ENCODE measurements at places on chromosomes 4 and X.

- DNase-seq = no peak
These were observed 18.9 kb downstream of the TMPRSS11E start for GRCh38 chr4:68466185-68466584.

- no peak for DNase-seq
These were observed 126.3 kb downstream of the ATG4A start for GRCh38 chrX:108217876-108218275.

GRCh38 chr4:24856586-24856985 is 56.3 kb downstream of the CCDC149 start:
- DNase-seq = no peak

DNA sequence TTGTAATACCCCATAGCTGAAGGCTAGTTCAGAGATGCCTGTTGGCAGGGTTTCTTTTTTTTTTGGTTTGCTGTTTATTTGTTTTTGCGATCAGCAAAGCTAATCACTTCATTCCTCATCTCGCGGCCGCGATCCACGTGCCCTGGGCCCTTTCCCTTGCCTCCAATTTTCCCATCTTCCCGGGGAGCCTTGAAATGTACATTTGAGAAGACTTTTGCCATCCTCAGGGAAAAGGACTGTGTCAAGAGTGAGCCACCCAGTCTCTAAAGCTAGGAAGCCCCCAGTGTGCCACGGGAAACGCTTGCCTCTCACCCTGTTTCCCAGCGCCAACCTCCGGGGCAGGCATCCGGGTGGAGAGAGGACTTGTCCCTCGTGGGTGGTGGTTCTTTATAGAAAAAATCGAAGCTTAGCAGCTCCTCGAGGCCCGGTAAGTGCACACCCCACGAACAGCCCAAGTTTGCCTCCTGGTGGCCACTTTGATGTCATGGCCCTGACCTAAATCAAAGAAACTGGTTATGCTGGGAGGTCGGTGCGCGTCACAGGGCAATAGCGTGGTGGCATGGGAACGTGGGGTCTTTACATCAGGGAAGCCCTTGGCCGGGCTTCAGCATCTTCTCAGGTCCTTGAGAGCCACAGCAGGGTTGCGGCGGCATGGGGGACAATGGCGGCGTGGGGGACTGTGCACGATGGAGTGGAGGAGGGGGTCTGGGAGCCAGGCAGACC is 42.0 kb downstream of the MAP7D3 start:
- DNase-seq = no peak

- DNase-seq = no peak
These were observed 40.2 kb downstream of the PJA1 start for GRCh38 chrX:69125094-69125493.

DNA sequence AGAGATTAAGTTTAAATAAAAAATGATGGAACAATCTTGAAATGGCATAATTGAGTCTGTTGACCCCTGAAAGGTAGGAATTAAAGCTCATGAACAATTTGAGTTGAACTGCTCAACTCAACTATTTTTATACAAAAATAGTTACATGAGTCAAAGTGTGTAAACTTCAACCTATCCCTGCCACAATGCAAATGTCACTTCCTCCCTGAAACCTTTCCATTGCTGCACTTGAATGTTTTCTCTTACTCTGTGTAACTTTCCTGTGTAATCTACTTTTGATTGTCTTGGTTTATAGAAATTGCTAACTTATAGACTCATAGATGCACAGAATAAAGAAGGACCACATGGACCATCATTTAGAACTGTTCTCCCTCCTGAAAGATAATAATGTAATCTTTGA is 218.5 kb downstream of the GBA3 start:
- no peak for DNase-seq

- DNase-seq = no peak
These were observed 91.2 kb downstream of the LRP2BP start for GRCh38 chr4:185304541-185304940.

- no peak for DNase-seq
These were observed 36.2 kb downstream of the KDM5C start for GRCh38 chrX:53188763-53189162.

DNA sequence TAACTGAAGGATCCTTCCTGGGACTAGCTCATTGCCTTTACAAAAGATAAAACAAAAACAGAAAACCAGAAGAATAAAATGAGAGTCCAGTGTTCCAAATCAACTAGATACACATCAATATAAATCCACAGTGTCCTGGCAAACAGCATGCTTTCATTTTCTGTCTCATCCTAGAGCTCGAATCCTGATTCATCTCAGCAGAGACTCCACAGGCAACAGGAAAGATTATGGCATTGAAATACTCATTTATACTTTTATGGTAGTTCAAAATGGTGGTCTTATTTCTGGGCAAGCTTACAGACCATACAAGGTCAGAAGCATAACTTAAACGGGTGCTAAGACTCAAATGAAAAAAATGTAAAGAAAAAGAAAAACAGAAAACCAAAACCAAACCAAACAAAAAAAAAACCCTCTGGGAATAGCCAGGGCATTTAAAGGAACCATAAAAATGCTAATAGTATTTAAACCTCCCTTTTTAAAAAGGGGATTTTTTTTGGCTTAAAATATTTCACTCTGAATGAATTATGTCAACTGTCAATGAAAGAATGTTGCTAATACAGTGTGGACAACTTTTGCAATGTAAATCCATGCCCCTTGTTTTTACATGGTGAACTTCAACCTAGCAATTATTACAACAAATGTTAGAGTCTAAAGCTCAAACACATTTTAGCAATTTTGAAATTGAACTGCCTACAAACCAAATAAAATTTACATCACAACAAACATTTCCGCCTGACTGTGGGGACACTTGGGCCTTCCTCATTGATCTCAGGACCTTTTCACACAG is 57.9 kb downstream of the GPR101 start:
- DNase-seq = no peak

DNA sequence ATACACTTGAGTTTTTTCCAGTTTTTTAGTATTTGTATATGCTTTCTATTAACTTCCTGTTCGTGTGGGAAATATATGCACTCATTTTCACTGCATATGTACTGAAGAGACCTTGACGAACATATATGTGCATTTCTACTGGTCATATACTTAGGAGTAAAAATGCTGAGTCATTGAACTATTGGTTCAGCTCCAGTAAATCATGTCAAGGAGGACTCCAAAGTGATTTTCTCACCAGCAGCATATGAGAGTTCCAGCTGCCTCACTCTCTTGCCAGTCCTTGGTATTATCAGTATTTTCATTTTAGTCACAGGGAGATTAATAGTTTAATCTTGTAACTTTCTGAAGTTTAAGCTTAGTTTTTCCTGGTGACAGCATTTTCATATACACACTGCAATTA is 2750.2 kb downstream of the ARAP2 start:
- DNase-seq = no peak

GRCh38 chrX:123186801-123187200 is 2.7 kb downstream of the GRIA3 start:
- DNase-seq = no peak

- DNase-seq = no peak
These were observed at the start of gene TRIM2 for GRCh38 chr4:153204247-153204671. TRIM2 (plus strand) TSS chr4:153204443; CDS start chr4:153204531, 88 bp downstream.

GRCh38 chrX:940691-941090 is 271.8 kb downstream of the CRLF2 start:
- DNase-seq = no peak

DNA sequence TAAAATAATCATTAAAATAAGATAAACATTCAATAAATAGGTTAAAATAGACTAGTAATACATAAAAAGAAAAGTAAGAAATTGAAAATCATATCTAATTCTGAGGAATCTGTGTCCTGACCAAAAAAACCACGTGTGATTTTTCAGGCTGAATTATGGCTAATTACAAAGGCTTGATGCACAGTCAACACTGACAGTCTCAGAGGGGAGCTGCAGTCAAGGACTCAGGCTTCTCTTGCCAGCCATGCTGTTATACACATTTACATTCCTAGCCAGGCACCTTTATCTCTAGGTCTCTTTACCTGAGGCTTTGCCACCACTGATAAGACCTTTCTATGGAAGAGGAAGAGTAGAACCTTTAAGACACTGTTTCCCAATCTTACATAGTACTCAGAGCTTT is 1737.7 kb upstream of the PCDH10 start:
- DNase-seq = no peak

GRCh38 chrX:11579636-11580600 is 85.8 kb downstream of the ARHGAP6 start:
- DNase-seq = no peak

DNA sequence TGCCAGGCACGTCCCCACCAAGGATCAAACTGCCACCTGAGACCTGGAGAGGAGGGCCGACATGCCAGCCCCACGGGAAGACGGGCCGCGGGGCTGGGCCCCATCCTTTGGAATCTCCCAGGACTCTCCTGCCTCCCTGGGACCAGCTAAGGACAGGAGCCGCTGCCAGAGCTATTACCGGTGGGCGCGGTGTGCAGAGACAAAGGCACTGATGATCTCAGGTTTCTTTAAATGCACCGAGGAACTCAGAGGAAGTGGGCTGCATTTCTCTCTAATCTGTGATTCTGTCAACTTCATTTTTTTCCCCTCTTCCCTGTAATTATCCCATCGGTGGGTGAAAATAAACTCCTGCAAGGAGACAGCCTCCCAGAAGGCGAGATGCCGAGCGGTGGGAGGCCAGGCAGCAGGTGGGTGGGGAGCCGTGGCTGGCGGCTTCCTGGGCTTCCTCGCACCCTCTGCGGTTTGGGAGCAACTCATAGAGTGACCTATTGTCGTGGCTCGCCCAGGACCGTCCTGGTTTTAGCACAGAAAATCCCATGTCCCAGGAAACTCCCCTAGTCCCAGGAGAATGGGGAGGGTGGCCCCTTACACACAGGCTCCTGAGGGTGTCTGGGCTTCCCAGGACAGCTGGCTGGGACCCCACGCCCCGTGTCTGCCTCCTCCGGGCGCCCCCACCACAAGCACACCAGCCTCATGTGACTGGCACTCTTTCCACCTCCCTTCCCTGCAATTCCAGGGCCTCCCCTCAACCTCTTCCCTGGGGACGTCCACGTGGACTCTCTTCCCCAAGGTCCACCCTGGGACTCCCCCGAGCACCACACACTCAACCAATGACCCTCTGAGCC is 62.3 kb upstream of the ADRA2C start:
- DNase-seq = no peak

DNA sequence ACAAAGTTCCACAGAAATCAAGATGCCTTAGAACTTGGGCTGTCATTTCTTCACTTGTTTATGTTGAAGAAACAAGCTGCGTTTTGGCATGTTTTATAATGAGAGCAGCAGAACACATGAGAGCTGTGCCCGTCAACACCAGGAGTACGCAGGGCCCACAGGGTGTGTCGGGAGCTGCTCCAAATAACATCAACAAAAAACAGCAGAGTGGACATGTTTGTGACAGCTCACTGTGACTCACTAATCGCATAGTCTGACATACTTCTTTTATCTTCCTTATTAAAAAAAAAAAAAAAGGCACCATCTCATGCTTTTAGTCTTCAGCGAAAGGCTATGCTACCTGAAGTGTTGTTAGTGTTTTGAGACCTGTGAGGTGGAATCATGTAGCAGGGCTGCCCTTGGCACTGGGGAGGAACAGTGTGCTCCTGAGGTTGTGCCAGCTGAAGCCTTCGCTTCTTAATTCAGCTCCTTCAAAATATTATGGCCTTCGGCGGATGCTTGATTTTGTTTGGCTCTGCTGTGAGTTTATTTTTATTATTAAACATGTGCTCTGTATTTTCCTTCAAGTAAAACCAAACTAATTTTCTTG is 32.8 kb downstream of the FHDC1 start:
- DNase-seq = no peak

DNA sequence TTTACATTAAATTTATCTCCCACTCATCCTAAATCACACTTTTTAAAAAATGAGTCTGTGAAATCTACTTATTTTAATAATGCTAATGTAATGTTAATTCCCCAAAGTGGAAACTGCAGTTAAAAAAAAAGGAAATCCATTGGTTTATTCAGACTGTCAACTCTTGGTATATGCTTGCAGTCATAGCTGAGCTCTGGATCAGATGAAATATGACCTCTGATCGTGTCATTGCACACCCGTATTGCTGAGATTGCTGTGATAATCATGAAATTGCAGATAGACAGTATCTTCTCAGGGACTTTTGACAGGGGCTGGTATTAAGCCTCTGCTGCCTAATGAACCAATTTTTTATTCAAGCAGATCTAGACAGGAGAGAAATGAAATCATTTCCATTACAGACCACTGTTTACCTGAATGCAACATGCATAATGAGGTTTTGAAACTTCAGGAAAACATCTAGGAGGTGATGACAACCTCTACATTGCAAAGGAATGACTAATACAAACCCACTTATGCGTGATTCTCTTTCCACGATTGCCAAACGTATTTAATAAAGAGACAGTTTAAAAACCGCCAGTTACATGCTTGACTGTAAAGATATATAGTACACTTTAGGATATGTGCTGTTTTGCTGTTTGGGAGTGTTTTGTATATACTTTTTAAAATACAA is 138.3 kb upstream of the PUDP start:
- no peak for DNase-seq

- no peak for DNase-seq
These were observed 17.2 kb upstream of the POLA1 start for GRCh38 chrX:24676403-24677024.

GRCh38 chr4:12414181-12414812 is 985.6 kb upstream of the HS3ST1 start:
- DNase-seq = no peak

DNA sequence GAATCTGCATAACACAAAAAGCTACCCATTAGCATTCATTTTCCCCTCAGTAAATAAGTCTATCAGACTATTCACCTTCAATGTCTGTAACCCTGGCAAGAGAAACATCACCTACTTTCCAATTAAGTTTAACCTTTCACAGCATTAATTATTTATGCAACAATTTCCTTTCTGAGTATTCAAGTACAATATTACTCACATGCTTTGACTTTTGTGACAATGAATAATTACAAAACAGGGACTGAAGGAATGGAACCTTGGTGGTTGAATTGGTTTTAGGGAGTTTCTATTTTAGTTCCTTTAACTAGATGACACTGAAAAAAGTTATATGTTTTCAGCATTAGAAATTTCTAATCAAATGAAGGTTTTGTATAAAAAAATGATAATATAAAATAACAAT is 932.3 kb upstream of the EPHA5 start:
- no peak for DNase-seq

All from AML-193 (cell line).